ENCODE measurements at places on chromosomes 12 and 14.

DNA sequence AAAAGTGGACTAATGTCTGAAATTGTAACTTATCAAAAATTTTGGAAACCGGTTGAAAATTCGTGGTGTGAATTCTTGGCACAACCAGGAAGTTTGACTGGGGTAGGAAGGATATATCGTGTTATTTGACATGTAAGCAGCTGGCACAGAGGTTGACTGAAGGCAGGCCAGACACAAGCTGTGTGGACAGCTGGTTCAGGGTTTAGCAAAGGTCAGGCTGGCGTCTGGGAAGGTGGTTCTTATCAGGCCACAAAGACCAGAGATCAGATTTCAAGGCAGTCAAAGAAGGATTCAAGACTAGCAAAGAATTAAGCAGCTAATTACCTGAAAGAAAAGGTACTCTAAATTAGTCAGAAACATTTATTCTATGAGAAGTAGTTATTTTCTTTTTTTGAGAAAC, 450.2 kb upstream of the MDGA2 start:
- DNase-seq, result peak; percentile 4

GRCh38 chr14:24179961-24180796, 8.3 kb downstream of the REC8 start:
- peak; percentile 65 for DNase-seq

GRCh38 chr12:108812324-108812723, 45.1 kb downstream of the SSH1 start:
- DNase-seq, result no peak

DNA sequence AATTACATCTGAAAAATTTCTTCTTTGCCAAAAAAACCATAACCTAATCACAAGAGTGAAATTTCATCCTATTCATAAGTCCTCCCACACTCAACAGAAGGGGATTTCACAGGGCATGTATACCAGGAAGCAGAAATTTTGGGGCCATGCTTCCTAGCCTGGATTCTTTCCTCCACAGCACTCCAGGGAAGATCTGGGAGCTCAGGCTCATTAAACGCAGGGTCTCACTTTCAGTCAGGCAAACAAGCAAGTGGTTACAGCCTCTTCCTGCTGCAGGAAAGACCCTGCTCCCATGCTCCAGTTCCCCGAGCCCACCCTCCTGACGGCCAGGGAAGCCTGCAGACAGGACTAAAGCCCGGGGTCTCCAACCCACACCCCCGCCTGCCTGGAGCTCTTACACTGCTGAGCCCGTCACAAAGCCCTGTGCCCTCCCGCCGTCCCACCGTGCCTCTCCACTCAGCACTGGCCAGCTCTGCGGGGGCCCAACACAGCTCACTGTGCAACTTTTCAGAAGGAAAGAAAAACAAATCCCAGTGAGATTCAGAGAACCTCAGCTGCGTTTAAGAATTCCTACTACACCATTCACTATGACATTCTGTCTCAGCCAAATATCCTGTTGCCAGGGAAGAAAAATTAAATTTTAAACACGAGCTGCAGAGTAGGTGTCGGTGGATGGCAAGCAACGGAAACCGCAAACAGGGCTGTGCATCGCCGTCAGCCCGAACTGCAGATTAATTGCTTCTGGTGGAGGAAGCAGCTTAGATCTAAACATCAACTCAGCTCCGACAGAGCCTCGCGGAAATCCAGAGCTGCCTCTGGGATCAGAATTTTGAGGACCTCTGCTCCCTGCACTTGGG, 106.7 kb upstream of the SFSWAP start:
- no peak for DNase-seq

DNA sequence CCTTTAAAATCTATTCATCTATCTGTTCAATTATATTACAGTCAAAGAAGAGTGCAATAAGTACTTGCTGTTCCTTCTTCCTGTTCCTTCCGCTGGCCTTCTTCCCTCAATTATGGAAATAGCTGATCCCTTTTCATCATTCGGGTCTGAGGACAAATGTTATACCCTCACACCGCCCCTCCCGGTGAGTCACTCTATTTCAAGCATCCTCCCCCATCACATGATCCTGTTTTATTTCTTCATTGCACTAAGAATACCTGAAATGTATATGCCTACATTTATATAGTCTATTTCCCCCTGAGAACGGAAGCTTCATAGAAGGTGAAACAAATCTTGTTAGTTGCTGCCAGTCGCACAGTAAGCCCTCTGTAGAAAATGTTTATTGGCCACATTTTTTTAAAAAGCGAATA, 2.5 kb downstream of the SLC38A1 start:
- DNase-seq, result no peak

- DNase-seq, result no peak
These were observed 34.6 kb downstream of the GLRX5 start for GRCh38 chr14:95569440-95569839.

GRCh38 chr12:31514912-31515311, 76.0 kb downstream of the DENND5B start:
- no peak for DNase-seq

DNA sequence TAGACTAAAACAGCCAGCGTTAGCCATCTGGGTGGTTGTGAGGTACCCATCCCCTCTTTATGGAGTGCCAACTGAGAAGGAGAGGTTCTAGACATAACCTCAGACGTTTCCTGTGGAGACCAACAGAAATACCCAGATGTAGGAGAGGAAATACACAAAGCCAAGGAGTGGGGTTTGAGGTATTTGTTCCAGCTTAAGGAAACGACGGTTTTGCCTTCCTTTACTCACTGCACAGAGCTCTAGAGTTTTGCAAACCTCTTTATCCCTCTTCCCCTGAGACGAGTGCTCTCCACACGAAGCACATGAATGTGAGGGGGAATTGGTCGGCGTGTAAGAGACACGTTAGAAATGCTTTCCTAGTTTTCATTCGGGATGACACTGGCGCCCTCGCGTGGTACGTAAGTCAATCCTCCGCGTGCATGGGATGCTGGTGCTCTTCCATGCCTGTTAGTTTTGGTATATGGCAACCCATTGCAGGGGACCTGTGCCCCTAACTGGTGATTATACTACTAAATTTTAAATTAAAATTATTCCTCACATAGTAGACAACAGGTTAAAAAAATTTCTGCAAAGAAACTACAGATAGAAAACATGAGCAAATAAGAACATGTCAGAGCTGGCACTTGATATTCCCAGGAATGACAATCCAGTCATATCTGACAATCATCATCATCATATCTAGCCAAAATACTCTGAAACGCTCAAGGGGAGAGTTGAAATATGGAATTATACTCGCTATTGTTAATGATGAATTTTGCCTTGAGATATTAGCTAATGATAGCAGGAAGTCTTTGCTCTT, 121.7 kb downstream of the PPM1H start:
- peak; percentile 53 for DNase-seq

All from muscle of back (tissue), 13 donors.